Esophagus muscularis mucosa (tissue), 4 donors: ENCODE measurements at places on chromosomes 1 and 21.

- DNase-seq = no peak
Measured at GRCh38 chr1:109279615-109280278, 3.2 kb downstream of the PSRC1 start.

- DNase-seq = peak; percentile 70
Measured at GRCh38 chr1:181807251-181807650, 254.3 kb downstream of the ZNF648 start.

DNA sequence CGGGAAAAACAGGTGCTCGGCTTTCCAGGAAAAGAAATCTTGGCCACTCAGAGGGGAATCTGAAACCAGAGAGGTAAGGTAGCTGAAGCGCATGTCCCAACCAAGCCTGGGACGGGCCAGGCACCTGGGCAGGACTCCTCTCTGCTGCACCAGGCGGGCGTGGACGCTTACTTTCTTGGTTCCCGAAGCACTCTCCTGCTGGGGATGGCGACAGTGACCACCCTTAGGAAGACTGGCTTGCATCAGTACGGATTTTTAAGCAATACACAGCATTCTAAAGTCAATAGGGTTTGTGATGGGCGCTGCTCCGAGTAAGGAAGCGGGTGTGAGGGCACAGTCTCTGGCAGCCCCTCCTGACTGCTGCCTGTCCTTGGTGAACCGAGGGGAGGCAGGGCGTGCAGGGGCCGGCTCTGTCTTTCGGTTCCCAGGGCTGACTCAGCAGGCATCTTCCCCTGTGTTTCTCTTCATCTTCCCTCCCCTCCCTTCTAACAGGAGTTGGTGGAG is 74.9 kb upstream of the ANGPTL1 start:
- DNase-seq = peak; percentile 79

DNA sequence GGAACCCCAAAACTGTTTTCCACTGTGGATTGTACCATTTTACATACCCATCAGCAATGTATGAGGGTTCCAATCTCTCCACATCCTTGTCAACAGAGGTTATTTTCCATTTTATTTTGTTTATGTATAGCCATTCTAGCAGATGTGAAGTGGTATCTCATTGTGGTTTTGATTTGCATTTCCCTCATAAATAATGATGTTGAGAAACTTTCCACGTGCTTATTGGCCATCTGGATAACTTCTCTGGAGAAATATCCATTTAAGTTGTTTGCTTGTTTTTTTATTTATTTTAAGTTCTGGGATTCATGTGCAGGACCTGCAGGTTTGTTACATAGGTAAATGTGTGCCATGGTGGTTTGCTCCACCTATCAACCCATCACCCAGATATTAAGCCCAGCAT is 280.2 kb upstream of the USP25 start:
- DNase-seq = no peak

DNA sequence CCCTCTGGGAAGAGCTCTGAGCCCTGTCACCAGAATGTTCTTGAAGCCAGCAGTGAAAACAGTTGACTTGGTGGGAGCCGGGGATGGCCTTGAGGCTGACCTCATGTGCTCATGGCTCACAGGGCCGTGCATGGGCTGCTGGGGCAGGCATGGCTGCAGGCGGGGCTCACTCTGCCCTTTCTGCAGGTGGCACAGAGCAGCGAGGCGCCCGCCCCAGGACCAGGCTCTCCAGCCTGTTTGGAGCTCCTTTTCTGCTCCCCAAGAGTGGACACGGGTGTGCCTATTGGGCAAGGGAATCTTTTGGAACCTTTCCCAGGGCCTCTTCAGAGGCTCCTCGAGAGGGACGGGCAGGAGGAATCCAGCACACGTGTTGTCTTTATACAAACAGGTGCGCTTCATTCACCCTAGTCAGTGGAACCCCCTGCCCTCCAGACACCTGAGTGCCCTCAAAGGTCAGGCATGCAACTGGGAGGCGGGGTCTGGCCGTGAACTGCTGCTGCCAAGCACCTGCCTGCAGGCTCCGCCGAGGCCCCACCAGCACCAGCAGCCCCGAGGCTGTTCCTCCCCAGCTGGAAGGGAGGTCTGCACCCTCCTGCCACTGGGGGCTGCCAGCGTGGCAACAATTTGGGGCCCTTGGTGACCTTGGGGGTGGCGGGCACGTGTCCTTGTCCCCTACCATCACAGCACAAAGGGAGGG is 2.6 kb upstream of the TTC34 start:
- no peak for DNase-seq

- no peak for DNase-seq
Measured at GRCh38 chr1:65812065-65812464, 19.4 kb downstream of the PDE4B start.

GRCh38 chr1:18495635-18496034 is 14.9 kb downstream of the KLHDC7A start:
- DNase-seq = peak; percentile 53

DNA sequence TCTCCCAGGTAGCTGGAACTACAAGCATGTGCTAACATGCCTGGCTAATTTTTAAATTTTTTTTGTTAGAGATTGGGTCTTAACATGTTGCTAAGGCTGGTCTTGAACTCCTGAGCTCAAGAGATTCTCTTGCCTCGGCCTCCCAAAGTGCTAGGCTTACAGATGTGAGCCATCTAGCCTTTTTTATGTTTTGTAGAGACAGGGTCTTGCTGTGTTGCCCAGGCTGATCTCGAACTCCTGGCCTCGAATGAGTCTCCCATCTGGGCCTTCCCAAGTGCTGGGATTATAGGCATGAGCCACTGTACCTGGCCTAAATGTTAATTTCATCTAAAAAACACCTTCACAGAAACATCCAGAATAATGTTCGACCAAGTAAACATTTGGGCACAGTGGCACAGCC is 48.6 kb downstream of the FNBP1L start:
- no peak for DNase-seq

DNA sequence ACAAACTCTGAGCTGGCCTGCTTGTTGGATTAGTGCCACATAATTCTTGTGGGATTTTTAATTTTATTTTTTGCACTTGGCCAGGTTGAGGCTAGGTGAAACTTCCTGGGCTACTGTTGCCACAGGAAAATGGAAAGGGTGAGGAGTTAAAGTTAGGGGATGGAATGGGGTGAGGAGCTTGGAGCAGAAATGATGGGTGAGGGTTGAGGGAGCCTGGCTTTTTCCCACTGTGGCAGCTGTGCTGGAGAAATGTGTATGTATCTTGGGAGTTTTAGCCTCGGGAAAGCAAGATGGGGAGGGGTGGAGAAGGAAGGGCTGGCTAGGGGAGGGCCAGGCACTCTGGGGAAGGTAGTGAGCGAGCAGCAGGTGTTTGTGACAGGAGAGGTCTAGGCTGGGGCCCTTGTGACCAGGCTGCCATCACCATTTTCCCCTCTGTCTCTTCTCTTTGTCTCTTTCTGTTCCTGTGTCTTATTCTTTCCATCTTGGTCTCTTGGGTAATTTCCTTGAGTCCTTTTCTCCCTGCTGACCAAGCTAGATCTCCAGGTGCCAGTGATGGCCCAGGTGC is 2.0 kb downstream of the ZNF687 start:
- DNase-seq = no peak

DNA sequence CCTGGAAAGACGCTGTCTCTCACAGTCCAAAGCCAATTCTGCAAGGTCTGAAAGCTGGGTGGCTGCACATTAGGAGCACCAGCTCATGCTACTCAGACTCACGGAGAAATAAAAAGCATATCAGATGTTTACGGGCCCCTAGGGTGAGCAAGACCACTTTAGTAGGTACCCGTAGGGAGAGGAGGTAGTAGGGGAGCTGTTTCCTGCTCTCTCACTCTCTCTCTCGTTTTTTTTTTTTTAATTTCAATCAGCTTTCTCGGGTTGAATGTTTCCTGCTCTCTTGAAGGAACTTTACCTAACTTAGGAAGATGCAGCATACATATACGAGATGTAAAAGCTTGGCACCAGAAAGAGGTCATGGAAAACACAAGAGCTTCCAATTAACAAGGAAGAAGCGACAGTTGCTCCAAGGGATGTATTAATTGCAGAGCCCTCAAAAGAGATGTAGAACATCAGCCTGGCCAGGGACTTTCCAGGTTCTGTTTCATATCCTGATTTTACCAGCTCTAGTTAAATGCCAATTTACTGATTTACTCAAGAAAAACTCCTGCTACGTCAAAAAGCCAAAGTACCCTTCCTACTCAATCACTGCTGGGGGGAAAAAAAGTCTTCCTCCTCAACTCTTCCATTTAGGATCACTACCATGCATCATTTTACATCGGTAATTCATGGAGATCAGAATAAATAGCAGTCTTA is 3.1 kb downstream of the LORICRIN start:
- DNase-seq = no peak

- no peak for DNase-seq
Measured at GRCh38 chr1:25195835-25196234, 36.5 kb downstream of the SYF2 start.

DNA sequence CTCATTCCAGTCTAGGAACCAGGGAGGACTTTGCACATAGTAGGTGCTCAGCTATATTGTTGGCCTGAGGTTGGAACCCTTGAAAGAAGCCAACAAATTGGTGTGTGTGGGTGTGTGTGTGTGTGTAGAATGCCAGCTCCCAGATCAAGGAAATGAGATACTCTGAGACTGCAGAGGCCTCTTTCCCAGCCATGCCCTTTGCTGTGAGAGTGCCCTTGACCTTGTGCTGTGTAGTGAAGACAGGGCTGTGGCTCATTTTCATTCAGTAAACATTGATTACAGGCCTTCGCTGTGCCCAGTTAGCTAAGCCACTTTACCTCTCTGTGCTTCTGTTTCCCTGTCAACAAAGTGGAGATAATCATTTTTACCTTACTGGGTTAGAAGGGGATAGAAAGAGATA is 3.2 kb downstream of the CYP4B1 start:
- DNase-seq = no peak

DNA sequence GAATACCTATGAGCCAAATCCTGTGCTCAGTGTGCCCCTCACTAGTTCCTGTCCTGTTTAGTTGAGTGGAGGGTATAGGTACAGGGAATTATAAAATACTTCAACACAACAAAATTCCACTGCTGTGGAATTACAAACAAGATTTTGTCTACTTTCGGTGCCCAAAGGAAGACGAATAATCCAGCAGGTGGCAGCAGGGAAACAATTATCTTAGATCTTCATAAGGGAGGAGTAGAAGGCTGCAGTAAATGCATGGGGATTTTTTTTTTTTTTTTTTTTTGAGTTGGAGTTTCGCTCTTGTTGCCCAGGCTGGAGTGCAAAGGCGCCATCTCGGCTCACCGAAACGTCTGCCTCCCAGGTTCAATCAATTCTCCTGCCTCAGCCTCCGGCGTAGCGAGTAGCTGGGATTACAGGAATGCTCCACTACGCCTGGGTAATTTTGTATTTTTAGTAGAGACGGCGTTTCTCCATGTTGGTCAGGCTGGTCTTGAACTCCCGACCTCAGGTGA is 2.0 kb upstream of the PIP5K1A start:
- no peak for DNase-seq

GRCh38 chr1:225848030-225848955 is 33.9 kb downstream of the TMEM63A start:
- DNase-seq = no peak

DNA sequence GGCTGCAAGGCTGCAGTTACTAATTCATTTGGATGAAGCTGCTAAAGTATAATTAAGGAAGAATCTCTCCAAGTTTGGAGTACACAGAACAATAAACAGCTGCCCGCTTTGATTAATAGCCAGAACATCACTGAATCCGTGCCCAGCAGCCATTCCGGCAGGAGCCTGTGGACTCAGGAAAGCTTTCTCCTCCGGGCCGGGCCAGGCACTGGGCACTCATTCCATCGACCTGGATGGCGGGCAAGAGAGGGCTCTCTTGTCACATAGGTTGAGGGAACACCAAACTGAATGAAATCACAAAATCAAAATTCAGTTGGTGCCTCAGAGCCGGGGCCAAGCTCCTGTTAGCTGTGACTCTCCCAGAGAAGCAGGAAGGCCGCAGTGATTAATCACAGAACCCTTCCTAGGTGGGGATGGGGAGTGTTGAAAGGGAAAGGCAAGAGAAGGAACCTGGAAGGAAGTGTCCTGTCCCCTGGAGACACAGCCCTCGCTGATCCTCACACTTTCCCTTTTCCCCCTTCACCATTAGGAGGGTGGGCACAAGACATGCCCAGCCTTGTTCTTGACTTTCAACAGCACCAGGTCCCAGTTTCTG is 306.7 kb downstream of the NPHP4 start:
- DNase-seq = no peak

GRCh38 chr1:164588516-164589341 is 29.7 kb downstream of the PBX1 start:
- peak; percentile 91 for DNase-seq

GRCh38 chr1:19405195-19405760 is 80.1 kb downstream of the CAPZB start:
- no peak for DNase-seq

- DNase-seq = no peak
Measured at GRCh38 chr1:177977141-177977540, 7.3 kb upstream of the SEC16B start.

GRCh38 chr1:46490406-46490655 is 695 bp downstream of the DMBX1 start:
- no peak for DNase-seq

- no peak for DNase-seq
Measured at GRCh38 chr21:22711636-22712035, 1713.4 kb downstream of the NCAM2 start.

DNA sequence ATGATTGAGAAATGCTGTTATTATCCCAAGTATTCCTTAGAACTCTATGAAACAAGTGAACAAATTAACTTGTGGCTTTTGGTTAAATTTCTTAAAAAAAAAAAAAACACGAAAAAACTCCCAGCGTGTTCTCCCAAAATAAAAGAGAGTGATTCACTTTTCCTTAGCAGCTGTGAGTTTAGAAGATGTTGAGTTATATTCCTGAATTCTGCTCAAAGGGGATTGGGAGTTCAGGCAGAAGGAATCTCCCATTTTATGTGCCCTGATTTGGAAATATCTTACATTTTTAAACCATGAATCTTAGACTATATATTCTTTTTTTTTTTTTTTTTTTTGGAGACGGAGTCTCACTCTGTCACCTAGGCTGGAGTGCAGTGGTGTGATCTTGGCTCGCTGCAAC is 34.3 kb downstream of the SMG7 start:
- no peak for DNase-seq

GRCh38 chr1:228141226-228142044 is 1.4 kb downstream of the GUK1 start:
- DNase-seq = no peak

- DNase-seq = no peak
Measured at GRCh38 chr1:180507795-180508724, 5.7 kb upstream of the ACBD6 start.

- peak; percentile 89 for DNase-seq
Measured at GRCh38 chr21:37257511-37257966, 9.6 kb downstream of the VPS26C start.

GRCh38 chr21:28769683-28770082 is 223.0 kb downstream of the LTN1 start:
- no peak for DNase-seq

DNA sequence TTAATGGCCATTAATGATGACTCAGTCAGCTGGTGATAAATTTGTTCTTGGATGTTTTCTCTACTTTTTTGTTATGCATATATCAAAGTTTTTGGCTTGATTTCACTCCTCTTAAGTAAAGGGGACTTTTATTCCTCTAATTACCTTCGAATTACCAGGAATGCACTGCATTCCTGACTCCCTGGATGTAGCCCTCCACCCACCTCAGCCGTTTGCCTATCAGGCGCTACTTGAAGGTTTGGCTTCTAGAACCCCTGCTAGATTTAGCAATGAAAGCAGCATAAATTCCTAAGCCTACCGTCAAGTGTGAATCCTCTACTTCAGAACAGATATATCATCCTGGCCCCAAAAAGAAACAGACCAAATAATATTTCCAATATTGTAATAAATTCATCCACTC is 387.8 kb upstream of the ADGRL2 start:
- DNase-seq = no peak

- peak; percentile 24 for DNase-seq
Measured at GRCh38 chr21:33207449-33208149, 22.1 kb upstream of the IFNAR2 start.

- no peak for DNase-seq
Measured at GRCh38 chr1:193494368-193494767, 308.0 kb upstream of the B3GALT2 start.
